ENCODE measurements at places on chromosomes 12 and 14.

- peak; percentile 84 for ATAC-seq
Observed at GRCh38 chr14:103031956-103032355, 25.4 kb downstream of the CDC42BPB start.

DNA sequence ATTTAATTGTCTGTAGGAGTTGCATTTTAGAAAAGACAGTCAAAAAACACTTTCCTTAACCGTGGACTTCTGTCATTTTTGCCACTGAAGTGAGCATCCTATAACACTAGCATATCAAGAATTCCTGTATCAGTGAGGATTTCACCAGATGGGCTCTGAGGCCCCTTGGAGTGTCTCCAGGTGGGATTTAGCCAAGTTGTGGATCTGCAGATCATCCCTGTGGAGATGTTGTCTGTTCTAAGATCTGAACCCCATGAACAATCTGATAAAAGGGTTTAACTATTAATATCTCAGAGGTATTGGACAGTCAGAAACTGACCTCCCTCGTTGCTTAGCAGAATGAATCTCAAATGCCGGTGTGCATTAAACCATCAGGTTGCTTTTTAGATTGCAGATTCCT is 165.0 kb upstream of the SRRM4 start:
- no peak for ATAC-seq

DNA sequence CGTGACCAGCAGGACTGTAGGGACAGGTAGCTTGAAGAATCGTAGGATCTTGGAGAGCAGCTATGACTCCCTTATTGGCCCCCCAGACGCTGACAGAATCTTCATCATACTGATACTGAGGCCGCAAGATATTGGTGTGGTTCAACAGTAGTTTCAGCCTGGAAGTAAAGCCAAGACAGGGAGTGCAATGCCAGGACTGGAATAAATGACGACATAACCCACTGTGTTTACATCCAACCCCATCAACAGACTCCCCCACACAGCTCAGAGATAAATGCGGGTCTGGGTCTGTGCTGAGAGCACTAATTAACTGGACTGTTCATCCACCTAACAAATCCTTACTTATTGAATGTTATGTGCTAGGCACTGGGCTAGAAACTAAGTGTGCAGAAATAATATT is 16.6 kb downstream of the NOXRED1 start:
- ATAC-seq, result no peak

- no peak for ATAC-seq
Observed at GRCh38 chr12:70194076-70194475, 49.2 kb upstream of the CNOT2 start.

- no peak for ATAC-seq
Observed at GRCh38 chr14:39972704-39973103, 540.5 kb upstream of the FBXO33 start.

DNA sequence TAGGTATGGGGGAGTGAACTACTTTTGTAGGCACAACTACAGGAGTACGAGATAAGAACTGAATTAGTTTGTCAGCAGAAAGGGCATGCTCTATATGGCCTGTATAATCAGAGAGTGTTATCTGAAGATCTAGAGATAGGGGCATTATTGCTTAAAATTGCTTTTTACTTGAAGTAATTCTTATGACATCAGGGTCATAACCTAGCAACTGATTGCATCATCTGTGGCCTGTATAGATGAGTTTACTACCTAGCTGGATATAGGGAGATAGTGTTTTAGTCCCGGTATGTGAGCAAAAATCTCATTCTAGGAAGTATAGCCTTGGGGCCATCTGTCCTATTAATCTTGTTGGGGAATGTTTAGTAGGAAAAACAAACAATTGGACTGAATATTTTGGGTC is 142.7 kb downstream of the TMEM117 start:
- no peak for ATAC-seq

DNA sequence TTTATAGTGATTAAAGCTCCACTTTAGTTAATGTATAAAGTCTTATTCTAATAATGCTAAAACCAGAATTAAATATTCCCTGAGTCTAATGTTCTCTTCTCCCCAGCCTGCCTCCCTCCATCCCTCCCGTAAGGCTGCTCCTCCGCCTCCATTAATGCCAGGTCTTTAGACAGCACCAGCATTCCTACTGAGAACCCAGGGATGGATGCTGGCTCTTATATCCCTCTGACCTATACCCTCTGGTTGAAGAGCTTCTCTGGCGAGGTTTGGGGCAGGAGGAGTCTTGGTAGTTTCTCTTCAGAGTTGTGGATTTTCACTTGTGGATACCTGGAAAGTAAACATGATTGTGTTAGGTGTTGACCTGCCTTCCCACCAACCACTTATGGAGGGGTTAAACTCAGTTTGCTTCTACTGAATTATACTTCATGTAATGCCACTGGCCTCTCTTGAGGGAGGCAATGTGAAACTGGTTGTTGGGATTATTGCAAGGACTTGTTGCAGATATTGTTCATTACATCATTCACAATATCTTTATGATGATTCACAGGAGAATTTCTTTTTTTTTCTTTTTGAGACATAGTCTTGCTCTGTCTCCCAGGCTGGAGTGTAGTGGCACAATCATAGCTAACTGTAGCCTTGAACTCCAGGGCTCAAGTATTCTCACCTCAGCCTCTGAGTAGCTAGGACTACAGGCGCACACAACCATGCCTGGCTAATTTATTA is 11.1 kb upstream of the SMAGP start:
- ATAC-seq, result peak; percentile 68

- no peak for ATAC-seq
Observed at GRCh38 chr12:66196806-66197205, 7.8 kb downstream of the IRAK3 start.

DNA sequence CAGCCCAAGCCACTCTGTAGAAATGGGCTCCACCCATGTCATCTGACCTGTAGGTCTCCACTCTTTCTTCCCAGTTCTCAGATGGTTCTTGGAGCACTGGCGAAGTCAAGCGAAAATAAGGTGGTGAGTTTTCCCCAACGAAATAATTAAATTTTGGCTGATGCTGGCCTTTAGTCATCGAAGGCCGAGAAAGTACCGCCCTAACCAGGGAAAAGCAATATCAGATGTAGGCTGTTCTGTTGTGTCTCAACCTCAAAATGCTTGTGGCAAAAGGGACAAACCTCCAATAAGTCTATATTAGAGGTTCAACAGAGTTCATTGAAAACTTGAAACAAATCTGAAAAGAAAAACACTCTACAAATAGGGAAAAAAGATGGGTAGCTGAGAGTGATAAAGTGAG is 48.6 kb upstream of the BCAT1 start:
- peak; percentile 60 for ATAC-seq

GRCh38 chr12:9364224-9365176 is 156.3 kb upstream of the PZP start:
- peak; percentile 47 for ATAC-seq

DNA sequence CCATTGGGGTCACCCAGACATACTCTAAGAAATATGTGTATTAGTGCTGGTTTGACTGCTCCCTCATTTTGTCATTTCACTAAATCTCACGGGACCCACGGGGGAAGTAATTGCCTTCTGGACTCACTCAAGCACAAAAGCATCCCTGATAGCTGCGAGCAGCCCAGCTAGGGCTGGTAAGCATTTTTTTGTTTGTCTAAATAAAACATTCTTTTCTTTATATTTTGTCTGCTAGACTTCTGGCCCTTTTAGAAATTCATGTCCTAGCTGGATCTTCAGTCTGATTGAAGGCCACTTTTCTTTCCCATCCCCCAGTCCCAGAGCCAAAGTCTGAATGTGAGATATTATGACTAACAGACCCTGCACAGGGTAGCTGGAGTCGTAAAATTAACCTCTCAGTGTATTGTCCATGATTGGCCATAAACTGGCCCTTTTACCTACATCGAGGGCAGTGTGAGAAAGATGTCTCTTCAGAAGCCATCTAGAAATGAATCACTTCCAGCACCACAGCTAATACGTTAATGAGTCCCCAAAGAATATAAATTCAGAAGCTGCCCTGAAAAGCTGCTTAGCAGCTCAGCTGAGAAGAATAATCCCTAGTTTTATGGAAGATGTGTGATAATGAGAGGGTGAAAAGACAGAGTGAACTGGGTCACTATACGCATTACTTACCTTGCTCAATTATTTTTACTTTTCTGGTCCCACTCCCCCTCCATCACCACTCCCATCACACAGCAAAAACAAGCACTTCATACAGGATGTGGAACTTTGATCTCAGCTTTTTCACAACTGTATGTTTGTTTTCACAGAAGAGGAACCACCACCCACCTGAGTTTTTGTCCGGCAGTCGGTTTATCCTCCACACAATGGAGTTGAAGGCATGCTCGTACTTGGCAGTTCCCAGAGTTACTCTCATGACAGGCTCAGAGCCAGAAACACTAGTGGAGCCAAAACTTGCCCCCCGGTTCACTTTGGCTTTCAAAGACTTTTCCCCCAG is 55.6 kb upstream of the GTF2A1 start:
- ATAC-seq, result no peak

- ATAC-seq, result no peak
Observed at GRCh38 chr14:104746071-104746545, 6.8 kb upstream of the SIVA1 start.

- ATAC-seq, result peak; percentile 17
Observed at GRCh38 chr12:24947541-24948419, 1.1 kb downstream of the BCAT1 start.

- no peak for ATAC-seq
Observed at GRCh38 chr12:22348208-22348607, 13.7 kb upstream of the ST8SIA1 start.

DNA sequence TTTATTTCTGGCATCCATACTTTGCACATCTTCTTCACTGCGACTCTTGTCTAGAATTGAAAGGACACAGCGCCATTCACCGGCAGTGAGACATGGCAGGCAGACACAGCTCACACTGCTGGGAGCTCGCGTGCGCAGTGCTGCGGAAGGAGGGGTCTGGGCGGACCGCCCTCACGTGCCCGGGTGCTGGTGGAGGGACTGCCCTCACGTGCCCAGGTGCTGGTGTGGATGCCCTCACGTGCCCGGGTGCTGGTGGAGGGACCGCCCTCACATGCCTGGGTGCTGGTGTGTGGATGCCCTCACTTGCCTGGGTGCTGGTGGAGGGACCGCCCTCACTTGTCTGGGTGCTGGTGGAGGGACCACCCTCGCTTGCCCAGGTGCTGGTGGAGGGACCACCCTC is 27.9 kb upstream of the GOLGA3 start:
- no peak for ATAC-seq

GRCh38 chr12:124613151-124613585 is 45.8 kb upstream of the NCOR2 start:
- peak; percentile 63 for ATAC-seq

GRCh38 chr14:98953551-98954348 is 318.2 kb downstream of the BCL11B start:
- no peak for ATAC-seq

All from SK-N-SH treated with all-trans-retinoic acid at 6 μM for 48 hours (cell line).